Adrenal gland (tissue), 19 donors: ENCODE measurements at places on chromosomes 5 and 9. TPM values are rescaled to one million over a fixed set of nuclear protein-coding genes. Genes with fewer than 3 reads are reported as not detected.
A peak's percentile ranks its signal among the peaks of the same experiment; 100 is the strongest.

DNA sequence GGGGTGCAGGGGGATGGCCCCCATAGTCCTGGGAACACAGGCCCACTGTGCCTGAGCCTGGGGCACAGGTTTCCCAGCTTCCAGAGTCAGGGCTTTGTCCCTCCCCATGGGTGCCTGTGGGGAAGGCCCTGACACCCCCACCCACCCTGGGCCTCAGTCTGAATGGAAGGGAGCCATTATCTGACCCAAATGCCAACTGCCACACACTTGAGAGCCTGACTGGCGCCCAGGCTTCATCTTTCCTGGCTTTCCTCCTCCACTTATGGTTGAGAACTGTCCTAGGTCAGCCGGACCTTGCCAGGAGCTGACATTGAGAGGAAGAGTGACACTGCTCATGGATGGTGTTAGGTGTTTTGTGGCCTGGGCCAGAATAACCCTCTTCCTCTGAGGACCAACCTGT lies 24.0 kb downstream of the SH3PXD2B start:
- no peaks in the 10 kb centered on the region for H3K36me3 ChIP-seq
- peak overlapping the region; percentile 87 for H3K27ac ChIP-seq
- peaks cover 59% of the 10 kb centered on the region for H3K4me1 ChIP-seq

- H3K4me3 ChIP-seq = no peak overlapping the region
- no peaks in the 10 kb centered on the region for H3K4me1 ChIP-seq
- H3K27me3 ChIP-seq = no peaks in the 10 kb centered on the region
- H3K27ac ChIP-seq = no peak overlapping the region
- no peaks in the 10 kb centered on the region for H3K36me3 ChIP-seq
- DNase-seq = no peak
These were observed 56.6 kb downstream of the CHSY3 start for GRCh38 chr5:129960831-129961230.

DNA sequence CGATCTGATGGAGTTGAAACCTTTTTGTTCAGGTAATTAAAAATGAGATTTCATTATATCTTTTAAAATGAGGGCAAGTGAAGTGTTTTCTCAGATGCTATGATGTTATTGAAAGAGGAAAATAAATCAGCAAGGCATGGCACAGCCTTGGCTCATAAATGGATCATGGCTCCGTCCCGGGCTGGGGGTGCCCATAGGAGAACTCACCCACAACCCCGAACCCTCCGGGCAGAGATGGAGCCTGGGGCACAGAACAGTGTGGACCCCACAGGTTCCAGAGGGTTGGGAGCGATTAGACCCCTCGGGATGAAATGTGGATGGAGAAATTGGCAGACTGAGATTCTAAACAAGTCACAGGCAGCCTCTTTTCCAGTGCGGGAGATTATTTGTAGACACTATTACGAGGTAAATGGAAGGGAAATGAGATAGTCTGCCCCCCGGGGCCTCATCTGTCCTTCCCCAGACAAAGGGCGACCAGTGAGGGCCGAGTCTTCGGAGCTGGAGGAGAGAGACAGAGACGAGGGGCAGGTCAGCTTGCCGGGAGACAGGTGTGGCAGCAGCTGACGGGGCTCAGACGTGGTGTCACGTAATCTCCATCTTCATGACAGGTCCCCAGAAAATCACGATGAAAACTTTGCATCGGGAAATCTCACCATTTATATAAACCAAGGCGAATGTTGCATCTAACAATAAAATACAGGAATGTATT lies 33.7 kb downstream of the NDUFS6 start:
- H3K4me3 ChIP-seq = no peak overlapping the region
- H3K27me3 ChIP-seq = no peaks in the 10 kb centered on the region
- no peak overlapping the region for H3K27ac ChIP-seq

GRCh38 chr9:126157826-126158587 lies 168.6 kb upstream of the MVB12B start:
- no peak overlapping the region for H3K4me3 ChIP-seq
- no peaks in the 10 kb centered on the region for H3K36me3 ChIP-seq
- H3K27me3 ChIP-seq = peaks cover 3% of the 10 kb centered on the region
- no peak overlapping the region for H3K27ac ChIP-seq
- no peaks in the 10 kb centered on the region for H3K4me1 ChIP-seq
- DNase-seq = no peak

PLAC8L1 gene
- 0.37 TPM for polyA plus RNA-seq

CDO1 gene
- 28.5 TPM for polyA plus RNA-seq
